Activated CD4-positive, alpha-beta memory T cell treated with anti-CD3 and anti-CD28 coated beads for 36 hours (primary cell): ENCODE measurements at places on chromosomes 2 and 18.

GRCh38 chr2:47056374-47056773 is 98.7 kb downstream of the STPG4 start:
- no peak for DNase-seq

DNA sequence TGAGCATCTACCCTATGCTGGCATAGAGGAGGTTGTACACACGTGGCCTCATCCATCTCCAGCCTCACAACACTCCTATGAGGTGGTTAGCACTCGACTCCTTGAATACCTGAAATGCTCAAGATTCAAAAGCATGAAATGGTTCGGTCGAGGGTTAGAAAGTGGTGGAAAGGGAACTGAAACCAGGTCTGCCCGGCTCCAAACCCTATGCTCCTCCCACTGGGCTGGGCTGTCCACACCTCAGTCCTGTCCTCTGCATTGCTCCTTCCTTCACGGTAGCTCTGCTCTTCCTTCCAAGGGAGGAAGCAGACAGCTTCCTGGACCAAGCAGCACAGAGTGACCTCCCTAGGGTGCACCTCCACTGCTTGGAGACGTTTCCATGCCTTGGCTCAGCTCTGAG is 565.2 kb upstream of the ID2 start:
- no peak for DNase-seq

- no peak for DNase-seq
Measured at GRCh38 chr18:10727477-10727876, 201.7 kb downstream of the NAPG start.

- no peak for DNase-seq
Measured at GRCh38 chr2:7118606-7119131, 201.5 kb downstream of the RNF144A start.

DNA sequence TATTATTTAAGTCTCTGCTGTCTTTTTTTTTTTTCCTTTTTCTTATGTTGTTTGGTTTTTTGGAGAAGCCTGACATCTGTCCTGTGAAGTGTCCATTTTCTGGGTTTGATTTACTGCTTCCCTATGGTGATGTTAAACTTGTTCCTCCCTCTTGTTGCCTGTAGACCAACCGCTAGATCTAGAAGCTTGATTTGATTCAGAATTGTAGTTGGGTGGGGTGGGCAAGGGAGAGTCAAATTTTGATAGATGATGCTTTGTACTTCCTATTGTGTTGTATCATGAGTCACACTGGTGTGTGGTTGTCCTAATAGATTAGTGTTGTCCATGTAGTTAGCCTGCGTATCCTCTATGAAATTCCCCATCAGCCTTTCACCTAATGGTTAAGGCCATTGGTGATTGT is 35.4 kb downstream of the CAB39 start:
- peak; percentile 45 for DNase-seq

- no peak for DNase-seq
Measured at GRCh38 chr18:22494771-22495170, 77.1 kb upstream of the CTAGE1 start.

DNA sequence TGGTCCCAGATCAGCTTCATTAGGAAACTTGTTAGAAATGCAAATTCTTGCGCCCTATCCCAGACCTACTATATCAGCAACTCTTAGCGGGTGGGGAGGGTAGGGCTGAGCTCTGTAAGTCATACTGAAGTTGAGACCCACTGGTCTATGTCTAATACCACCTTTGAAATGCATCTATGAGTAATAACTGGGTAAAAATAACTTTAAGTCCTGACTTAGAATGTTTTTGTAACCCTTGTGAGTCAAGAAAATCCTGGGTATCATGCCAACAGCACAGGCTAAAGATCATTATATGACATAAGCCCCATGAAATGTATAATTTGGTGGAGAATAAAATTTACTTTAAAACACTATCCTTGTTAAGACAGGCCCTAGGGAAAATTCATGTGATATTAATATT is 41.4 kb downstream of the PRKD3 start:
- DNase-seq = no peak

GRCh38 chr2:119823734-119824334 is 64.1 kb downstream of the PTPN4 start:
- peak; percentile 36 for DNase-seq

- no peak for DNase-seq
Measured at GRCh38 chr18:62847081-62847480, 131.7 kb downstream of the PHLPP1 start.

GRCh38 chr2:86158286-86158685 is 37.0 kb downstream of the IMMT start:
- no peak for DNase-seq

GRCh38 chr2:124888431-124888830 is 863.3 kb downstream of the CNTNAP5 start:
- DNase-seq = no peak

DNA sequence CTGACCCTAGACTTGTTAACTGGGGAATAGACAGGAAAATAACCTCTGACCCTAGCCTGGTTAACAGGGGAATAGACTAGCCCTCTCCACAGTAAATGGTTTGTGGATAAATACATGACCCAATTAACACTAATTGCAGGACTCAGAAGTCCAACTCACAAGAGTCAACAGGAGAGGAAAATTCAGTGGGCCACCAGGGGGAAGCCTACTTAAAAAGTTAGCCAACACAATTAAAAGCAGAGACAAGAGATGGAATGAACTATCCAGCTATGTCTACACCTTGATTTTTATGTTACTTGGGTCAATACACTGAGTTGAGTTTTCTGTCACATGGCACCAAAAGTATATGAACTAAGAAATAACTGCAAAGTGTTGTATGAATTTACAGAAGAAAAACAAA is 158.8 kb upstream of the SLC39A10 start:
- DNase-seq = peak; percentile 66

- no peak for DNase-seq
Measured at GRCh38 chr2:100603948-100604633, 41.3 kb downstream of the PDCL3 start.
